Cardiac septum (tissue), 1 donor: ENCODE measurements at places on chromosomes 7 and 10.

DNA sequence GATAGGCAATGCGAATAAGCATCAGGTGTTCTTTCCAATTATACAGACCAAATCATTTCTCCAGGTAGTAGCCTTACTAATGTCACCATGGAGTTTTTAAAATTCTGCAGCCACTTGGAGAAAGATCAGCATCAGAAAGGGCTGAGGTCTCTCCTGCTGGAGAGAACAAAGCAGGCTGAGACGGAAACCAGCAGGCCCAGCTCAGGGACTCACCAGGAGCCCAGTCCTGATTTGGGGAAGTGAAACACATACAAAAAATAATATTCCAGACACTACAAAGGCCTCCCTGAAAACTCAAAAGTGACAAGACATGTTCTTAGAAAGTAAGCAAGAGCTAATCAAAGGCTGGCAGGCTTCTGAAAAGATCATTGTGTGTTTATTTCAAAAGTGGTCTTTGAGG lies 207.1 kb upstream of the GHITM start:
- no peak for DNase-seq

DNA sequence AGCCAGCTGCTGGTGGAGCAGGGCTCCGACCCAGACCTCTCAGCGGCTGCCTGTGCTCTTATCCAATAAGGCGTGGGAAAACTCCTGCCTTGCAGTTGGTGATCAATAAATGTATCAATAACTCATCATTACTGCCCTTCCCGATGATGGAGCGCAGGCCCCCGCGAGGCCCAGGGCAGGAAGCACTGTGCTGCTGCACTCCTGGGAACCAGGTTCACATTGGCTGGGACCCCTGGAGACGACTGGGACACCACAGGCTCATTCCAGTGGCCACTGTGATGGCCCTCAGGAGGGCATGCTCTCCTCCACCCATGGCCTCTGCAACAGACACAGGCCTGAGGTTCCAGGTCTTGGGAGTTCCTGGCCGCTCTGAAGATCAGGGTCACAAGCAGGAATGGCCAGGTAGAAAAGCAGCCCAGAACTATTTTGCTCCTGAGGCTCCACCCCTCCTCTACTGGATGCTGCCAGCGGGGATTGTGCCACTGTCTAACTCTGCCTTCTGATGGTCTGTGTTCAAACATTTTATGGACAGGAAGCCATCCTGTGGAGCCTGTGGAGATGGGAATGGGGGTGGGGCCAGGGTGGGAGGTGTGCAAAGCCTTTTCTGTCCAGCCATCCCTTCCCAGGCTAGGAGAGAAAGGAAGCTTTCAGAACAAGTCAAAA lies 287.4 kb upstream of the ZMIZ1 start:
- DNase-seq, result peak; percentile 58

- DNase-seq, result no peak
These were observed 32.0 kb upstream of the STRIP2 start for GRCh38 chr7:129401967-129402860.

- DNase-seq, result no peak
These were observed 53.2 kb upstream of the FAM3C start for GRCh38 chr7:121449329-121449728.

GRCh38 chr7:98841179-98841997 lies 28.4 kb downstream of the TMEM130 start:
- peak; percentile 83 for DNase-seq

DNA sequence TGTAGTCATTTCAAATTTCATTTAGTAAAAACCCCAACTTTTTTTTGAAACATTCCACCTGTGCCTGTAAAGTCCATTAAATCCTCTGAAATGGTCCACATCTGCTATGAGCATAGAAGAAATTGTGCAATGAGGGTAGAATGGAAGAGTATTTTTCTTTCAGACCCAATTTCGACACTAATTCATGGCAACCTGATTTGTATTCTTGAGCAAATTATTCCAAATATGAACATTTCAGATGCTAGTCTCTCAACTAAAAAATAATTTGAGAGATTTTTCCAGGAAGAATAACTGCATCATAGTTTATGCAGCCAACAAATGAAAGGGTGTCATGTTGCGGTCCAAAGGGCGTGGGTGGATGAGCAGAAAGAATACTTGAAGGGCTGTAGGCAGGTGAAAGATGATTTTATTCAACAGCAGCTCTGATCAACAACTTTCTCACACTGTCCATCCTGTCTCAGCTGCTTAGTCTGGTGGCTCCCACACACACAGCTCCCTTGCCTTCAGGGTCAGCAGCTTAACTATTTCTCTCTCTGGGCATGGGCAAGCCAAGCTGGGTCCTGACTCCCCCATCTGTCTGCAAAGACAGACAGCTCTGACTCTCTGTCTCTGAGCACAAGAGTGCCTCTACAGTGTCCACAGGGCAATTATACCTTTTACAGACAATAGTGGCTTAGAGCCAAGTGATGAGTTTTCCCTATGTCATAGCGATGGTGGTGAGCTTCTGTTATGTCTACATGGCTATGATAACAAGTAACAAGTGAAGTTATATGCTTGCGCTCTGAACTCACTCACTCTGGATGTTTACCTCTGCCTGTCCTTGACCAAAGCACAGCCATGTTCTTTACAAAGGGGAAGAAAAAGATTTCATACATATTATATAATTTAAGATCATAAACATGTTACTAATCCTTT lies 11.5 kb downstream of the STEAP2 start:
- DNase-seq, result no peak

DNA sequence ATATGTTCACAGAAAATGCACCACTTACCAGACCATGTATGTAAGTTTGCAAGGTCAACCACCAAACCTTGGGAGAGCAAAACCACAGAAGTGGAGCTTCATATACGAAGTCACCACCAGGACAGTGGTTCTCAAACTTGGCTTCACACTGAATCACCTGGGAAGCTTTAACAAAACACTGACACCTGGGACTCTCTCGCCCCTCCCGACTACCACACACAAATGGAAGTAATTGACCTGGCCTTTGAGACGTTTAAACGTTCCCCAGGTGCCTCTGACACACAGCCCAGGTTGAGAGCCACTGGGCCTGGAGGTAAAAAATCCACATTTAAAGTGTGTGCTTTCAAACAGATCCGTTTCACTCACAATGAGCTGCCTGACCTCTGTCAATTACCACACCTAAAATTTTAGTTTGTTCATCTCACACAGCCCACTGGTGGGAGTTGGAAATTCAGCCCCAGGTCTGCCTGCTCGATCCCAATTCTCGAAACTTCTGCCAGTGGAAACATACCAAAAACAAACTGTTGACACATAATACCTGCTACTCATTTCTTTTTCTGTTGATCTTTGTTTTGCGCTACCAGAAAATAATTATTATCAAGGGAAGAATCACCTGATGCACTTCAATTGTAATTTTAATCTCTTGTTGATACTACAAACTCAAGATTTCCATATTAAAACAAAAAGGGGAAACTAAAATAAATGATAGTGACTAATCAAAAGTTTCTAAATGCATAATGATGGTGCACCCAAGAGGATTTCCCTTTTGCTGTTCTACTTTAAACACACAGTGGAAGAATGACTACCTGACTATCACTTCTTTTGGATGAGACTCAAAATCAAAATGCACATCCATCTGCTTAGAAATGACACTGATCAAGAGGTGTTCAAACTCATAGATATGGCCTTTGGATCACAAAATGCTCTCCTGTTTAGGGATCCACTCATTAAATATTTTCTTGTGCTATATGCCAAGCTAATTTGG lies 26.6 kb downstream of the CDNF start:
- DNase-seq, result no peak

- no peak for DNase-seq
These were observed 148.4 kb downstream of the KLF6 start for GRCh38 chr10:3636356-3637181.

GRCh38 chr10:57948796-57949195 lies 318.9 kb downstream of the IPMK start:
- no peak for DNase-seq

DNA sequence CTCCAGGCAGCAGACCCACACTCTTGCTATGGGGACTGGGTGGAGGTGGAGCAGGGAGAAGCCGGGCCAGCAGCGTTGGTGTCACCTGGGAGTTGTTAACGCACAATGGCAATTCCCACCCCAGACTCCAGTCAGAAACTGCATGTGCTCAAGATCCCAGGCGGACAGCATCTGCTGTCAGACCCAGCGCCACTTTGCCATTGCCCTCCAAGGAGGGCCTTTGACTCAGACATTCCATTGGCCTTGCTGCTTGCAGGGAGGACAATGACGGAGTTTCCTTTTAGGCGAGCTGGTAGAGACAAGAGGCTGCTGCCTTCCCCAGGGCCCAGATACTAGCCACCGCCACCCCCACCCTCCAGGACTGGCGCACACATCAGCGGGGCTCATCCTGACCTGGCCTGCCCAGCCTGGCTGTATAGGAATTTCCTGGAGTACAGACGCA lies 34.5 kb downstream of the ZNF775 start:
- no peak for DNase-seq

DNA sequence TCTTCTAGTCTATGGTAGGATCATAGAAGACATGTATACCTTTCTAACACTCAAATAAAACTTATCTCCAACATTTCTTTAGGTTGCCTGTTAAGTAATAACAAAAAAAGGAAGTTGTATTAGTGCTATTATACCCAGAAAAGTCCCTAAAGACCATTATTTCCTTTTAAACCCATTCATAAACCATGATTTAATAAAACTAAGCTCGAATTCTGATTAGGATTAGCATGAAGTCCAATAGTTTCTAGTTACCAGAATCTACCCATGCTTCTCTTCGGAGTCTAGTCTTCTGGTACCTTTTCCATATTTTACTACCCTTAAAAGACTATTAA lies 62.7 kb downstream of the USP6NL start:
- DNase-seq, result no peak

DNA sequence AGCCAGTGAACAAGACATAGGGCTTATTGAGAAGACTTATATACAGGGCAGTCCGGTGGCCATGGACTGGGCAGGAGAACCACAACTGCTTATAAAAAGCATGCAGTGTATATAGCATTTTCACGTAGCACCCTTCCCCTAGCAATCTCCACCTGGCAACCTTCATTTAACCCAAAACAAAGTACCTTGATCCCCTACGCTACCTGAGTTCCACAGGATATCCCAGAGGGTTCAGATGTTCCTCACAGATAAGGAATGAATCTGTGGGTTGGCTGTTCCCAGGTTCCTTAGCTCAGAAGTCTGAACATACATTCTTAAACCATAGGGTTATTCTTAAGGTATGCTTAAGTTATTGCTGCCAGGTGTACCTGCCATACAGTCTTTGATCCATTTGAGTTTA lies 22.0 kb upstream of the TNKS2 start:
- DNase-seq, result no peak

GRCh38 chr7:119916501-119916900 lies 356.5 kb upstream of the KCND2 start:
- no peak for DNase-seq

DNA sequence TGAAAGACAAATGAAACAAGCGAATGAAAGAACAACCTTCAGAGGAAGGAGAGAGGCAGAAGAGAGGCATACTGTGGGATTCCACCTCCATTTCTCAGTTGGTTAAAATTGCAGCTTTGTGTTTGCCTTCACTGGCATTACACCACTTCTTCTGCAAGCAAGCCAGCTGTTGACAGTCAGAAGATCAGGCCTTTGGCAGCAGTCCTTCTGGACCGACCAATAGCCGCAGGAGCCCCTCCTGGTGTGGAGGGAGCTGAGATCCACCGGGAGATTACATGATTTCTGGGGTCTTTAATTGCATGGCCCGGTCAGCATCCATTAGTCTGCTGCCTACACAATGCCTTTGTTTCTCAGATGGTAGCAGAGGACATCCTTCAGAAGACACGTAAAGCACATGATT lies 206.7 kb downstream of the ADAM12 start:
- DNase-seq, result no peak

GRCh38 chr7:88316456-88316855 lies 9.8 kb upstream of the STEAP4 start:
- no peak for DNase-seq

GRCh38 chr7:101743241-101743994 lies 74.0 kb upstream of the CUX1 start:
- DNase-seq, result no peak

DNA sequence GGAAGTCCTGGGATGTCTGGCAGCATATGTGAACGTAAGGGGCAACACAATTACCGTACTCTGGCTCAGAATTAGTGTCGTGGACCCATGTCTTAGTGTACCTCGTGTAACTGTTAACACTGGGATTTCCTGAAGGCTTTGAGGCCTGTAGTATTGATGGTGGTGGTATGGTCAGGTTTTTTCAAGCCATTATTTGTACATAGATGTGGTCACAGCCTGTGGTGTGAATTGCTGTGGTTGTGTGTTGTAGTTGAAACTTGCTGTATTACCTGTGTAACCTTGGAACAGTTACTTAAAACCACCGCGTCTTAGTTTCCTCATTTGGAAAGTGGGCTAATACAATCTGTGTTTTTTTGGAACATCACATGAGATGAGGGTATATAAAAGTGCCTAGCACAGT lies 5.3 kb downstream of the EXOC4 start:
- no peak for DNase-seq

DNA sequence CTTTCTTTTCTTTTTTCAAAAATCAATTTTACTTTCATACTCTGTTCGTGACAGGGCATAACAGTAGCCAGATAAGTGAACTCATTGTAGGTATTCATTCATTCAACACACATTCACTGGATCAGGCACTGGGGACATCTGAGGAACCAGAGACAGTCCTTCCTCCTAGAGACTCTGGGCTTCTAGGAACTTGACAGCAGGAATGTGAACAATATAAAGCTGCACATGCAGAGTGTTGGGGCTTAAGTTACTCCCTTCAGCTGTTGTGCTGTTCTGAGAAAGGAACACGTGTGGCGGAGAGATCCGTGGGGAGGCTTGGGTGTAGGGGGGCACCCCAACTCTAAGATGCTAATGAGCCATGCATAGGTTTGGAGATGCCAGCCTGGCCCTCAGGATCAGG lies 120.4 kb downstream of the PKD1L1 start:
- DNase-seq, result no peak

DNA sequence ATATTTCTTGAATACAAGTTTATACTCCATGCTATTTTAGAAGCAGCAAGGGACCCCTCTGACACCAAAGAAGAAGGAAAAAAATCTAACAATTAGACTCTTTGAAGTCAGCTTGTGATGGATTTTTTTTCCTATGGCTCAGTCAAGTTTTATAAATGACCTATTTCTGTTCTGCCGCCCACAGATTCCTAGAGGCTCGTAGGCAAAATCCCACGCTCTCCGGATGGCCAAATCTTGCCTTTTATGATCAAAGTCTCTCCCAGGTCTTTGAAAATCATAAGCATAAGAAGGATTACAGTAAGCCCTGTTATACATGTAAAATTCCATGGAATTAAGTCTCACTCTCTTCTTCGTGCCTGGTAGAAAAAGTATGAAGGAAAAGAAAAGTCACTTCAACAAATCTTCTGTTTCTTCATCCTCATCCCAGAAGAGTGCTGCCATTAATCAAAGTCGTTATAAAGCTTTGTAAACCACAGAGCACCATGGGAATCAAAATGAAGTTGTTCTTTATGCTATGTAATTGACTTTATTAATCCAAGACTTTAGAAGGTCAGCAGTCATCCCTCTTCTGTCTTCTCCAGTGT lies 33.1 kb downstream of the ASB13 start:
- DNase-seq, result no peak

DNA sequence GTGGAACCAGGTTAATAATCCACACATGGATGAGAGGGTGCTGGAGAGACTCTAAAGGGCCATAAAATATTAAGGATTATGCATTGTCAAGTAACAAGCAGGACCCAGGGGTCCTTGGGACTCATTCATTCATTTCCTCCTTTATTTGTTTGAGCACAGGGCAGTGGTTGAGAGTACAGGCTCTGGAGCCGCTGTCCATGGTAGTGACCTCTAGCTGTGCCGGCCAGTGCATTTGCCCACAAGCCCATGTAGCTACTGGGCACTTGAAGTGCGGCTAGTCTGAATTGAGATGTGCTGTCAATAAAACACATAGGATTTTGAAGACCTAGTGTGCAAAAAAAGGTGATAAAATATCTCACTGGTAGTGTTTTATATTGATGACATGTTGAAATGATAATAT lies 137.6 kb downstream of the C10orf105 start:
- DNase-seq, result no peak
